ENCODE measurements at places on chromosomes 4 and X.
A peak's percentile ranks its signal among the peaks of the same experiment; 100 is the strongest.

DNA sequence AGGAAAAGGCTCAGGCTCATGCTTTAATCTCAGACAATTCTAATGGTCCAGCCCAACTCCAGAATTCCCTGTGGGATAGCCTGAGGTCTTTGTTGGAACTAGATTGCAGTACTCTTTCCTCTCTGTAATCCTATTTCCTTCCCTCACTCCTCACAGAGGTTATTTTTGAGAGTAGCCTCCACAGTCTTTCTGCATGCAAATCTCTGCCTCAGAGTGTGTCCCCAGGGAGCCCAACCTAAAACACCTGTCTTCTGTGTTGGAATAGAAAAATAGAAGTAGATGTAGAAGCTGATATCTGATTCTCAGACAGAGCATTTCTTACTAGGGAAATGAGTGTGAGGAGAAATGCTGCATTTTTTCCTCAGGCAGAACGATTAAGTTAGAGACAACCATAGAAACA is 915.5 kb upstream of the EPHA5 start:
- no peak for DNase-seq

DNA sequence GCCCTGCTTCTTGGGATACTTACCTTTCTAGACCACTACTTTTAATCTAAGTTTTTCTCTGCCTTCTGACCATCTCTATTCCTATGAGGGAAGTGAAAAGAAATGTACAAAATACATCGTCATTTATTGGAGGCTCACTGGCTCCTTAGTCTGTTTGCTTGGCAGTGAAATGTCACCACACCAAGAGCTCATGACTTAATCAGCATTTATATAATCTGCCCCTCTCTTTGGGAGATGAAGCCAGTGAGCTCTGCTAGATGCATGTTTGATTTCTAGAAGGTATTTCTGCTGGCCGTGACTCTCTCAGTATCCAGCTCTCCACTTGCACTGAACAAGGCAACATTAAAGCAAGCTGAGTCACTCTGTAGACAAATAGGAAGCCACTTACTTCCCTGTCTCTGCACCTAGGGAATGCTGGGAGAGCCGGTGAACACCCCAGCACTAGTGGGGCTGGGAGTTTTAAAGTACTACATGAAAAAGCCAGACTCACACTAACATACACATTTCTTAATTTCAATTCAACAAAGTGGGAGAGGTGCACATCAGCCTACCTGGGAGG is 79.1 kb downstream of the MID1IP1 start:
- no peak for DNase-seq

DNA sequence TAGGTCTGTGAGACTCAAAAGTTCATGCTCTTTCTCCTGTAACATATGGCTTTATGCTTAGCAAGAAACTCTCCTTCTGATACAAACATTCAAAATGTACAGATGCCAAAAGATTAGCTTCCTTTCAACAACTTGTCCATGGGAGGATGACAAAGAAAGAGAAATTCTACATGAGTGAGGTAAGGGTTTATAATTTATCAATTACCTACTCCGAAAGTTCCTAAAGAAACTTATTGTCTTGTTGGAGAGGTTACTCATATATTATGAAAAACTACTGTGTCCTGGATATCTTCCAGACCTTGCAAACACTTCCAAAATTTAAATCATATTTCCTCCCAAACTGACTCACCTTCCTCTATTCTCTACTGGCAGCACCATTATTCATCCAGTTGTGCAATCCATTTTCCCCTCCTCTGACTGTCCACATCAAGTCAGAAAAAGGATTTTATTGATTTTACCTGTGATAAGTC is 65.1 kb downstream of the ENPEP start:
- no peak for DNase-seq

GRCh38 chr4:80036949-80037685 is 35.9 kb downstream of the ANTXR2 start:
- no peak for DNase-seq

DNA sequence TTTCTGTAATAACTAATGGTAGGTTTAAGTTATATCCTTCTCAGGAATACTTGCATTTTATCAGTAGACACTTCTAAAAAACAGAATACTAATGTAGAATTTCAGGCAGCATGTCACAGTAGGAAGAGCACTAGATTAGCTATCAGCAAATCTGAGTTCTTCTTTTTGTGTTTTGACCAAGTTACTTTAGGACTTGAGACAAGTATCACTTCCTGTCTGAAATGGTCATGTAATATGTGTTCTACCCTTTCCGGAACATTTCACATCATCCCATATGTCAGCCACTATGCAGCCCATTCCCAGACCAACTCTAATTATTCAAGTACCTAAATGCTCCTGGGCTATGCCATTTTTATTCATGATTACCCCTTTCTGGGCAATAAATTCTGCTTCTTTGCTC is 401.8 kb upstream of the RPS6KA3 start:
- no peak for DNase-seq

GRCh38 chr4:5899881-5900280 is 7.0 kb upstream of the CRMP1 start:
- DNase-seq = no peak

DNA sequence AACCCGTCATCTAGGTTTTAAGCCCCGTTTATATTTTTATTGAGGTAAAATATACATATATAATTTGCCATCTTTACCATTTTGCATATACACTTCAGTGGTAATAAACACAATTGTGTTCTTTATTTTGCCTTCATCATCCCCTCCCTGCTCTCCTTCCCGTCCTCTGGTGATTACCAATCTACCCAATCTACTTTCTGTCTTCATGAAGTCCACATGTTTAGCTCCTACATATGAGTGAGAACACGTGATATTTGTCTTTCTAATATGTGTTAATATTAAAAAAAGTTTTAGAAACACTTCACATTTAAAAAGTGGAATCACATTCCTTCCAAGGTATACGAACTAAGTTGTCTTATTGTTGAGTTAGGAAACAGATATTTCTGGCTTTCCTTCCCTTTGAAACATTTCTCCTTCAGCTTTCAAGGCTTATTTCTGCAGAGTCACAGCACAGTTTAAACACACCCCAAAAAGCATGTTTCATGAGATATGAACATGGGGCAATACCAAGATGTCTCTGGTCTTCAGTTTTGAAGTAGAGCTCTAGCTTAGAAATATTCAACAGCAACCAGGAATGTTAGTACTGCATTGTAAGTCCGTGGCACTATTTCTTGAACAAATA is 35.9 kb downstream of the GYPA start:
- DNase-seq = no peak

GRCh38 chr4:186936496-186937375 is 213.1 kb upstream of the FAT1 start:
- no peak for DNase-seq

DNA sequence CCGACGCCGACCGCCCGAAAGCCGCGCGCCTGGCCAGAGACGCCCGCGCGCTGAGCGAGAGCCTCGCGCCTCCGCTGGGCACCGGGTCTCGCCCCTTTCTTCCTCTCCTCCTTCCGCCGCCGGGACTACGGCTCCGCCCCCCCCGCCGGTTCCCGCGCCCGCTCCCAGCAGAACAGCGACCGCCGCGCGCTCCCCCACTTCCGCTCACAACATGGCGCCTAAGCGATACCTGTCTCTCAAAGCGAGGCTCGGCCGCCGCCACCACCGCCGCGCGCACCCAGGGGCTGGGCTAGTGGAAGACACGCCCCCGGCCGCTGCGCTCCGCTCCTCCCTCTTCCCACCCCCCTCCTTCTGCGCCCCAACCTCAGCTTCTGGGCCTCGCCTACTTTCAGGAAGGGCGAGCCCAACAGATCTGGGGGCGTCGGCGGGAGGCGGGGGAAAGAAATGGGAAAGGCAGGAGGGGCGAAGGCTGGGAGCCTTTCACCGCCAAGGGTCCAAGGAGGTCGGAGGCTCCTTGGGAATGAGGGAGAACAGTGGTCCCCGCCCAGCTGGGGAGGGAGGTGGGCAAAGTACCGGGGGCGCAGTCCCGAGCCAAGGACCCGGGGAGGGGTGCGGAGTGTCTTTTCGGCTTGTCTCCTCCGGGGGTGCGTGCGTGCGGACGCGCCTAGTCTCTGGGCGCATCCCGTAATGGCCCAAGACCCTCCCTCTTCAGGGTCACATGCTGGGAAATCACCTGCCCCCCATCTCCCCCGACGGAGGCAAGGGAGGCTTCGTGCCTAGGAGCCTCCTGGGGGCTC is at the start of gene RPS6KA3:
TSS of gene RPS6KA3 (minus strand) at position 100 of the 797 bp plus-strand sequence. CDS start 277 bp downstream, outside the sequence.
- DNase-seq = peak; percentile 86

DNA sequence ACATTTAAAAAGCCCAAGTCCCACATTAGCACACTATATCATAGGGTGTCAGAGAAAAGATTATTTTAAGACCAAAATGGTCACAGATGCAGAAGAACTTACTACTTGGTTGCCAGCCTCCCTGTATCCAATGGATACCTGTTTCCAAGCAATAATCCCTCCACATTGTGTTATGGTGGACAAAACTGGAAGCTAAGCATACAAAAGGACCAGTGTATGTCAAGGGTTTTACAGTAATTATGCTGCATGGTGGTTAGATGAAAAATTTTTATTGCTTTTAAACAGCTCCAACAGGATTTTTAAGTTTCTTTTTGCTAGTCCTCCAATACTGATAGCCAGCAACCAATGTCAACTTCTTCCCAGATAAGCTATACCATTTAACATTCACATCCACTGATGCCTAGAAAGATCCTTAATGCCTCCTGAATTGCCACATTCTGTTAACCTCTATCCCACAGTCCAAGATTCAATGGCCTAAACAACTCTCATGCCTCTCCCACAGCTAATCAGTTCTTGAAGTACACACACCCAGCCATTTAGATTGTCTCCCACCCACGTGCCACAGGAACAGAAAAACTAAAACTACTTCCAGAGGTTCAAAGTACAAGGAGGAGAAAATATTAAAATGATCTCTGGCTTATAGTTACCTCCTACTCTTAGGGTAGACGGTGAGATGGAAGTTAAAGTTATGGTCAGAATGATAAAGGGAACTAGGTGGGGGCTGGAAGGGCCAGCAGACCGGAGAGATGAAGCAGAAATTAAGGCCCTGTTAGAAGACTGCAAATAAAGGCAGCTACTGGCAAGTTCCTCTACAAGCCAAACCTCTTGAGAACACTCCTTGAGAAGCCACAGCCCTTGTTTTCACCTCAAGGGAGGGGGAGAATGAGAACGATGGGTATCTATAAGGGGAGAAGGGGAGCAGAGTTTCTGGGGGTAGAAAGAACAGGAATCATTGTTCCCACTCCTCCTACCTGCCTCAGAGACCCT is 5.5 kb downstream of the MED14 start:
- DNase-seq = no peak

DNA sequence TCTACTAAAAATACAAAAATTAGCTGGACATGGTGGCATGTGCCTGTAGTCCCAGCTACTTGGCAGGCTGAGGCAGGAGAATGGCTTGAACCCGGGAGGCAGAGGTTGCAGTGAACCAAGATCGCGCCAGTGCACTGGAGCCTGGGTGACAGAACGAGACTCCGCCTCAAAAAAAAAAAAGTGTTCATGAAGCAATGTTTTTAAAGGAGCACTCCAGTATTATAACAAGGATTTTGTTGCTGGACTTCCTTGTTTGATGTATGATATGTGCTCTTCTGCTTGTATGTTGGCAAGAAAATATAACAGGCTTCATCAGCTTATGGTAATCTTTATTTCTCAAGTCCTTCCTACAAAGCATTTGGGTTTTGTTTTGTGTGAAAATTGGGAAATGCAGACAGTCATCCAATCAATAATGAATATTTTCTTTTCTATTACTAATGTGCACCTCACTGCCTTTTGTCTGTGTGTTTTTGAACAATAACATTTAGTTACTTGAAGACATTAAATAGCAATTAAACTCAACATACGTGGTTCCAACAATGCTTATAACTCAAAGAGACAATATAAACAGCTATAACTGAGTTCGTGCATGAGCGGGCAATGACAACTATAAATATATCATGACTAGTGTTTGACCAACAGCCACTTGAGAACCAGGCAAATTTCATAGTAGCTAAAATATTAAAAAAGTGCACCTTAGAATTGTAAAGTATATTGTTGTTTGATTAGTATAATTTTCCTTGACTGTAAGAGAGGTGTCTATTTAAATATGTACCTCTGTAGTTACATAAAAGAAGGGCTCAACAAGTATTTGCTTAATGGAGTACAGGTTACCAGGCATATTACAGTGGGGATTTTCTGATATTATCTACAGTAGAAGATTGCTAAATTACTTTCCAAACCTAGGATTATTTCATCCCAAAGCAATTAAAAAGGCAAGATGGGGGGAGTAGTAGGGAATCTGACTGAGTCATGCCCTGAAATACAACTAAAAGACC is 210.7 kb downstream of the PPP3CA start:
- no peak for DNase-seq

DNA sequence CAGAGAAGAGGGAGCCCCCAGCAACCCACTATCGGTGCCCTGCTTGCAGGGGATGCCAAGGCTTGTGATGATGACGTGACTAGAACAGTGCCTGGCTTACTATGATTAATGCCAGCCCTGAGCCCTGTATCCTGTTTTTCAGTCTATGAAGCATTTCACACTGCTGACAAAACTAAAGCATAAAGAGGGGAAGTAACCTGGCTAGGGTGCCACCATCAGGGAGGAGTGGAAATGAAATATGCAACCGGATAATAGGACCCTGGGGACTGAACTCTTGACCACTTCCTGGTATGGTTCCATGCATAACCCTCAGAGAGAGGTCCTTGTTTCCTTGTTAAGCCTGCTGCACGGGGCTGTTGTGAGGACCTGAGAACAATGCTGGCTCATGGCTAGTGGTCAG is 50.3 kb downstream of the MED28 start:
- no peak for DNase-seq

- DNase-seq = no peak
These were observed 34.4 kb downstream of the PTTG2 start for GRCh38 chr4:37994569-37994968.

DNA sequence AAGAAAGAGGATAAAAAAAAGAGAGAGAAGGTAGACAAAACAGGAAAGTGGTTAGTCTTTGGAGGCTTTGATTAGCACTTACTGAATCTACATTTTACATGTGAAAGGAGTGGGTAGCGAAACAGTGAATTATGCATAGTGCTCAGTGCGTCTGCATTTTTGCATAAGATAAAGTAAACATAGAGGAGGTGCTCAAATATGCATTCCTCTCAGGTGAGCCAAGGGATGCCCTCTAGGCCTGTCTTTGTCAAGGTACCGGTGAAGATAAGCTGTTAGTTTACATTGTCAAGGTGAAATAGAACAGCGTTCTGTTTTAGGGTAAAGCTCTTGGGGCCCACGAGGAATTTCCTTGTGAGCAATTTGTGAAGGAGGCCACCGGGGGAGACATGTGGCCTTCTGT is 260.6 kb downstream of the TRIML1 start:
- DNase-seq = no peak

- DNase-seq = no peak
These were observed 1.3 kb upstream of the OCIAD2 start for GRCh38 chr4:48907706-48908477.

DNA sequence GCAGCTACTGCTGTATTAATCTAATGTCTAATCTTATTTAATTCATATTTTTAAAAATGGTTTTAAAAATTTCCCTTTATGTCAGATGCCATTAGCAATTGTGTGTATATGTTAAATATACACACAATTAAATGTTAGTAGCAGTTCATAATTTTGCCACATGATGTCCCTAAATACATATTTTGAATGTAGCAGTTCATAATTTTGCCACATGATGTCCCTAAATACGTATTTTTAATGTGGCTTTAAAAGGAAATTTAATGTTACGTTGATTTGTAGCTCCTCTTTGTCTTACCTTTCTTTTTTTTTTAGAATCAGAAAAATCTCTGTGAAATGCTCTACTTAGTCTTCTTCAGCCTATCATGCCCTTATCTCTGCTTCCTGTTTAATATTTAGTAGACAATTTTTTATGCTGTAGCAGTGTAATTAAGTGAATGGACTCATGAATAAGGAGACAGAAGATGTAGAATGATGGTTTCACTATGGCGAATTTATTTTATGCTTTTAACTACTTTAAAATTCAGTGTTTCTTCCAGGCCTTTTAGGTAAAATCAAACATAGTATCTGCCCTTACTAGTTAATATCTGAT is 26.1 kb downstream of the RBM46 start:
- DNase-seq = no peak

- DNase-seq = no peak
These were observed 1239.1 kb upstream of the TENM3 start for GRCh38 chr4:181004056-181004455.
